ENCODE measurements at places on chromosomes 3 and 15.

DNA sequence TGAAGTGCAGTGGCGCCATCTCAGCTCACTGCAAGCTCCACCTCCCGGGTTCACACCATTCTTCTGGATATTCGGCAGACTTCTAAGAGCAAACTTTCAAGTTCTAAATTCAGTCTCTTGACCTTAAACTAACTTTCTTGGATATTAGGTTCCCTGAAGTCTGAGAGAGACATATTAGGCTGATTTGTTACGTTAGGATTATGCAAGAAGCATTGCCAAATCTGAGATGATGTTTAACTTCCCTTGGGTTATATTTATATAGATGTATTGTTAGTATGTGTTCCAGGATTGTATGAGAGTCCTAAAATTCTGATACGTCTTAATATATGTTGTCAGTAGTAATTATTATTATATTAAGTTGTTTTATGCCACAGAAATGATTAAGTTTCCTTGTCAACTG is 80.1 kb downstream of the SLC6A1 start:
- DNase-seq: no peak

GRCh38 chr3:130389743-130390478 is 44.4 kb downstream of the COL6A5 start:
- no peak for DNase-seq

DNA sequence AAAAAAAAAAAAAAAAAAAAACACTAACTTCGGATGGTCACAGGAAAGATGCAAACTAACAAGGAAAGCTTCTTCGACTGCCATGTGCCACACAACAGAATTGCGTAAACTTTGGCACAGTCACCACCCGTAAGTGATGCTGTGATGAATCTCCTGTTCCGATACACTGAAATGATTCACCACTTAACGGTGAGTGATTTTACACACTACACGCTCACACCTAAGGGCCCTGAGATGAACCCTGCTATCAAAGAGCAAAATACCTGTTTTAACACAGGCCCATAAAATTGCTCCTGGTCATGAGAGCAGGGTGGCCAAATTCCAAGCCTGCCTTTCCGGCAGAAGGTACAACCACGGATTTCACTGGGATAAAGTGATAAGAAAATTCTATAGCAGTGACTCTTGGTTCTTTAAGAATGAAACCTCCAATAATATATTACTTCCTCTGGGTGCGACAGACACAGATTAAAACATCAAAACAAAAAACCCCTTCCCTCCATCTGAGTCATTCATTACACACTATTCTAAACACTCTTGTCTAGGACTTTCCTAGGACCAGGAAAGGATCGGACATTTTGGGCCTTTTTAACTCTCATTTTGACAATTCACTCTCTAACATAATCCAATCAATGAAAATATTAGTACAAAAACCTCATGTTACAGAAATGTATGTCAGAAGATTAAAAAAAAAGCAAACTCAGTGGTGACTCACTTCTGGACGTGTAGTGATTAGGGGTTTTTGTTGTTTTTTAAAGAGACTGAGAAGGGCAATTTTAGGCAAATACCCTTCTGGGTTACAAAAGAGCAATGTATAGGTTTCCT is 28.3 kb downstream of the LRIG1 start:
- DNase-seq: peak; percentile 77

- DNase-seq: no peak
Observed at GRCh38 chr15:39115379-39116057, 465.4 kb upstream of the THBS1 start.

All from RWPE1 (cell line).